ENCODE measurements at places on chromosomes 4 and X. TPM values are rescaled to one million over a fixed set of nuclear protein-coding genes. Genes with fewer than 3 reads are reported as not detected.

GRCh38 chr4:119244344-119244743 lies 31.8 kb downstream of the USP53 start:
- peaks cover 49% of the 10 kb centered on the region for H3K36me3 ChIP-seq
- H3K4me1 ChIP-seq: peaks cover 24% of the 10 kb centered on the region
- no peak overlapping the region for H3K4me3 ChIP-seq
- DNase-seq: no peak
- no peak overlapping the region for H3K27ac ChIP-seq
- no peaks in the 10 kb centered on the region for H3K27me3 ChIP-seq

DNA sequence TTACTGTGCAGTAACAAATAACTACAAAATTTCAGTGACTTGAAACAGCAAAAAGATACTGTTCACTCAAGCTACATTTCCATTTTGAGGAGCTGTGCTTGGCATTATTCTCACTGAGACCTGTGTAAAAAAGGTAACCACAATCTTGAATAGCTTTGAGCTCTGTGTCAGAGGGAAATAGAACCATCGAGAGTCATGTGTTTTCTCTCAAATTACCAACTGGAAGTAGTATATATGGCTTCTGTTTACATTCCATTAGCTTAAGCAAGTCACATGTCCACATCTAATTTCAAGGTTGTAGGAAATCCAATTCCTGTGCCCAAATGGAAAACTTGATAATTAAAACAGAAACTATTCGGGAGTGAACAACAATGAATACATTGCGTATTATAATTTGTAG lies 82.9 kb upstream of the BANK1 start:
- H3K4me3 ChIP-seq: no peak overlapping the region
- no peak for DNase-seq
- no peaks in the 10 kb centered on the region for H3K4me1 ChIP-seq
- H3K27me3 ChIP-seq: no peaks in the 10 kb centered on the region
- H3K36me3 ChIP-seq: no peaks in the 10 kb centered on the region

DNA sequence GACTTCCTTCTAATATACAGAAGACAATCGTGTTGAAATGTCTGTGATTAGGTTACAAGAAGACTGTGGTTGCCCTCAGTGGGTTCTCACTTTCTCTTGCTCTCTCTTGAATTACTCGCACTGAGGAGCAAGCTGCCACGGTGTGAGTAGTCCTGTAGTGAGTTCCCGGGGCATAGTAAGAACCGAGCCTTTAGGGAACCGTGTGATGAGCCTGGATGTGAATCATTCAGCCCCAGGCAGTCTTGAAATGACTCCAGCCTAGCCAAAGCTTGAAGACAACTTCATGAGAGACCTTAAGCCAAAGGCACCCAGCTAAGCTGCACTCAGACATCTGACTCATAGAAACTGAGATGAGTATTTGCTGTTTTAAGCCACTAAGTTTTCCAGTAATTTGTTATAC lies 292.7 kb downstream of the SPOCK3 start:
- no peaks in the 10 kb centered on the region for H3K4me1 ChIP-seq
- H3K27ac ChIP-seq: no peak overlapping the region
- no peak for DNase-seq
- H3K27me3 ChIP-seq: no peaks in the 10 kb centered on the region

DNA sequence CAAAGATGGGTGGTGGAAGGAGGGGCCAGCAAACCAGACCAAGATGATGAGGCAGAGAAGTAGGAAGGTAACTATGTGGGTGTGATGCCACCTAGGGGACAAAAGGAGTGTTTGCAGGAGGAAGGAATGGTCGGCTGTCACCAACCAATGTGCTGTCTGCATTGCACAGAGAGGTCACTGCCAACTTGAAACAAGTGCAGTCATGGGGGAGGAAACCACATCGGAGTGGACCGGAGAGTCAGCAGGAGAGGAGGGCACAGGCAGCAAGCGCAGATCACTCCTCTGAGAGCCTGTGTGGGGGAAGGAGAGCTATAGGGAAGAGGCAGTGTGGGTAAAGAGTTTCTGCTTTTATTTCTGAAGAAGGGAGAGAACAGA lies 38.5 kb upstream of the FGFBP2 start:
- no peak overlapping the region for H3K27ac ChIP-seq
- H3K4me3 ChIP-seq: no peak overlapping the region
- no peaks in the 10 kb centered on the region for H3K36me3 ChIP-seq
- H3K4me1 ChIP-seq: peaks cover 4% of the 10 kb centered on the region
- peak; percentile 56 for DNase-seq
- peaks cover 4% of the 10 kb centered on the region for H3K27me3 ChIP-seq

GRCh38 chr4:119210775-119211174 lies 1.7 kb upstream of the USP53 start:
- peaks cover 5% of the 10 kb centered on the region for H3K4me1 ChIP-seq
- DNase-seq: no peak
- H3K4me3 ChIP-seq: no peak overlapping the region
- H3K36me3 ChIP-seq: no peaks in the 10 kb centered on the region
- no peaks in the 10 kb centered on the region for H3K27me3 ChIP-seq

- no peaks in the 10 kb centered on the region for H3K36me3 ChIP-seq
- no peak overlapping the region for H3K27ac ChIP-seq
- DNase-seq: no peak
- no peaks in the 10 kb centered on the region for H3K4me1 ChIP-seq
- no peaks in the 10 kb centered on the region for H3K27me3 ChIP-seq
These were observed 31.8 kb downstream of the PRRG1 start for GRCh38 chrX:37380924-37381323.

- H3K27me3 ChIP-seq: no peaks in the 10 kb centered on the region
- H3K4me3 ChIP-seq: no peak overlapping the region
- H3K36me3 ChIP-seq: no peaks in the 10 kb centered on the region
- no peak for DNase-seq
These were observed 4.0 kb downstream of the DCLK2 start for GRCh38 chr4:150082241-150082640.

- no peaks in the 10 kb centered on the region for H3K36me3 ChIP-seq
- no peaks in the 10 kb centered on the region for H3K27me3 ChIP-seq
- DNase-seq: no peak
- H3K4me1 ChIP-seq: no peaks in the 10 kb centered on the region
- no peak overlapping the region for H3K4me3 ChIP-seq
These were observed 517.4 kb downstream of the RAB28 start for GRCh38 chr4:12966726-12967125.

DNA sequence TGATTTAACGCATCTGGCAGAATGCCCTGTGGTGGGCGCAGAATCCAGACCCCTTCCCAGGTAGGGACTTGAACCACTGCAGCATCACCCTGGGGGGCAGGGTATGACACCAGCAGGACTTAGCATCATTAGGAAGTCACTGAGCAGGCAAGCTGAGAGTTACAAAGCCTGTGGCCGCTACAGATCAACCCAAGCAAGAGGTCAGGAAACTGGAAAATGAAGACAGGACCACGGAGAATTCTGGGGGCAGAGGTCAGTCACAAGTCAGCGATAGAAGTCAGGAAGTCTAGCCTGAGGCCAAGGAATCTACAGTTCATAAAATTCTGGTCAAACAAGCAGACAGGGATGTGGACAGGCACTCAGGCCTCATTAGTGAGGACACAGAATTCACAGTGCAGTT lies 108.4 kb downstream of the CHIC2 start:
- H3K4me3 ChIP-seq: no peak overlapping the region
- H3K36me3 ChIP-seq: no peaks in the 10 kb centered on the region
- H3K27ac ChIP-seq: no peak overlapping the region
- H3K4me1 ChIP-seq: no peaks in the 10 kb centered on the region

DNA sequence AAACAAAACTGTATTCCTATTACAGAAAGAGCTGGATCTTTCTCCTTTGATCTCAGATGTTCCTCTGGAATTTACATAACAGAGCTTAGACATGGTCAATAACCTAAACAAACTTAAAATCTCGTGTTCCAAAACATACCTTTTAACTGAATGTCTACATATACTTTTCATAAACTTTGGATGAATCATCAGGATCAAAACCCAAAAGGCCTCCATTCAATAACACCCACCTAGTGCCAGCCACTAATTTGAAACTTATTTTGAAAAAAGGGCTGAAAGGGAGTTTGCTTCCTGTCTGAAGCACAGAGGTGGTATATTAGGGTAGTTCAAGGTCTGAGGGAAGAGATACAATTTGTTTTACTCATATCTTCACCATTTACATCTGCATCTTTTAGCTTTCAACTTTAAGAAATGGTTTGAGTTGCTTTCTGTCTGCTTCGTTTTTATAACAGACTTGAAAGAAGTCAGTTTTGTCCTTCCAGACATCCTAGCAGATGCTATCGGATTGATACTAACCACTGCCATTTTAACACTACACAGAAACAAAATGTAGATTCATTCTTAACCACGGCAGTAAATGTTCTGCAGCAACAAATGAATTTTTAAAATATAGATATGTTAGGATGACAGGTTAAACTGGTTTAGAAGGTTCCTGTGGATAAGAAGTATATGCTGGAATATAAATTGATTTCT lies 242.8 kb upstream of the DKK2 start:
- no peaks in the 10 kb centered on the region for H3K36me3 ChIP-seq
- no peaks in the 10 kb centered on the region for H3K4me1 ChIP-seq
- H3K27ac ChIP-seq: no peak overlapping the region
- H3K4me3 ChIP-seq: no peak overlapping the region

- no peak overlapping the region for H3K27ac ChIP-seq
- DNase-seq: no peak
- no peaks in the 10 kb centered on the region for H3K27me3 ChIP-seq
- H3K4me1 ChIP-seq: no peaks in the 10 kb centered on the region
These were observed 118.1 kb upstream of the NEIL3 start for GRCh38 chr4:177191586-177191985.

The VCX gene
- not detected for total RNA-seq

The SPRY1 gene
- total RNA-seq: 86.6 TPM

The TMPRSS11F gene
- not detected for total RNA-seq

The MAGEB10 gene
- total RNA-seq: not detected

The SLC26A1 gene
- total RNA-seq: 1.0 TPM

The CXorf58 gene
- 0.27 TPM for total RNA-seq

The CYLC1 gene
- total RNA-seq: not detected

The HTR2C gene
- not detected for total RNA-seq

The BEX5 gene
- total RNA-seq: 4.4 TPM

The PDGFC gene
- 30.6 TPM for total RNA-seq

Measured in lower lobe of right lung (tissue), 2 donors.